ENCODE measurements at places on chromosomes 6 and 20. TPM values are rescaled to one million over a fixed set of nuclear protein-coding genes. Genes with fewer than 3 reads are reported as not detected.

The SLC22A3 gene
- 30.5 TPM for total RNA-seq

The IYD gene
- total RNA-seq, result not detected

The ACSS1 gene
- 37.0 TPM for total RNA-seq

The ZNF391 gene
- 7.0 TPM for total RNA-seq

The FAXC gene
- 2.8 TPM for total RNA-seq

The BEND6 gene
- 1.3 TPM for total RNA-seq

The C20orf144 gene
- not detected for total RNA-seq

The SMIM29 gene
- 16.2 TPM for total RNA-seq

The COL12A1 gene
- 194 TPM for total RNA-seq

The WFDC5 gene
- total RNA-seq, result not detected

The MED20 gene
- 15.1 TPM for total RNA-seq
